ENCODE measurements at places on chromosomes 5 and 9. TPM values are rescaled to one million over a fixed set of nuclear protein-coding genes. Genes with fewer than 3 reads are reported as not detected.

CXCL14 gene
- not detected for total RNA-seq

ICE1 gene
- total RNA-seq, result 25.5 TPM

LECT2 gene
- total RNA-seq, result not detected

SLC4A9 gene
- not detected for total RNA-seq

GABBR2 gene
- not detected for total RNA-seq

GABRA6 gene
- not detected for total RNA-seq

POU5F2 gene
- 0.27 TPM for total RNA-seq

TPD52L3 gene
- total RNA-seq, result not detected

C9orf85 gene
- total RNA-seq, result 7.5 TPM

MYMK gene
- not detected for total RNA-seq

PCDHGA9 gene
- 0.10 TPM for total RNA-seq

All from activated CD4-positive, alpha-beta memory T cell treated with anti-CD3 and anti-CD28 coated beads for 36 hours (primary cell).